Endothelial cell (in vitro differentiated cells): ENCODE measurements at places on chromosomes 5 and 9. TPM values are rescaled to one million over a fixed set of nuclear protein-coding genes. Genes with fewer than 3 reads are reported as not detected.

DNA sequence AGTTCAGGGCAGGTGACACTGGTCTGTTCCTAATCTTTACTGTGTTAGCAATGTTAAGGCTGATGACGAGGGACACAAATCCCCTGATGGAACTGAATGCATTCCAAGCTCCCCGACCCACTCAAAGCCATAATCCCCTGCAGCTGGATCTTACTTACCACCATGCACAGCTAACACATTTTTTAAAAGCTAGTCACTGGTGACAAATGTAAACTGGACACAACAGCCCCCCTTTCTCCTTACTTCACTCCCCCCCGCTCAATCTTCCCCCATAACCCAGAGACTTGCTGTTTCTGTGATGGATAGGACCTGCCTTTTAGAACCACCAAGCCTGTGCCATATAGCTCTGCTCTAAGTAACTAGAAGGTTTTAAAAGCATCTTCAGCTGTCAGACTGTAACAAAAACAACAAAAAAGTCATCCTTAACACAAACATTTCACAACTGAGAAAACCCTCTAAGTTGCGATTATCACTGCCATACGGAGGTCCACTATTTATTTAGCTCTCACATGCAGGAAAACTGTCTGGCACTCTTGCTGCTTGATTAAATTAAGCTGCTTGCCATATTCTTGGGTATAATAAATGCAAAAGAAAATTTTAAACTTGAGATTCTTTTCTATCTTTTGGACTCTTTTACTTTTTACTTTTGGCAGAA is 44.4 kb downstream of the BNC2 start:
- DNase-seq, result no peak

CNTLN gene
- total RNA-seq, result 7.4 TPM

GHR gene
- total RNA-seq, result 0.67 TPM

- DNase-seq, result no peak
These were observed 93.4 kb downstream of the PLPPR1 start for GRCh38 chr9:101121836-101122399.

DNA sequence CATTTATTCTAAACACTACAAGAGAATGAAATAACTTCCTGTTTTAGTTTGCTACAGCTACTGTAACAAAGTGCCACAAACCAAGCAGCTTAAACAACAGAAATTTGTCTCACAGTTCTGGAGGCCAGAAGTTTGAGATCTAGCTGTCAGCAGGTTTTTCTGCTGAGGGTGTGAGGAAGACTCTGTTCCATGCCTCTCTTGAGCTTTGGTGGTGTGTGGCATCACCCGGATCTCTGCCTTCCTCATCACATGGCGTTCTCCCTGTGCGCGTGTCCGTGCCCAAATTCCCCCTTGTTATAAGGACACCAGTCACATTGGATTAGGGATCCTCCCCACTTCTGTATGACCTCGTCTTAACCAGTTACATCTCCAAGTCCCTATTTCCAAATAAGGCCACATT is 97.7 kb downstream of the CFAP95 start:
- no peak for DNase-seq

DNA sequence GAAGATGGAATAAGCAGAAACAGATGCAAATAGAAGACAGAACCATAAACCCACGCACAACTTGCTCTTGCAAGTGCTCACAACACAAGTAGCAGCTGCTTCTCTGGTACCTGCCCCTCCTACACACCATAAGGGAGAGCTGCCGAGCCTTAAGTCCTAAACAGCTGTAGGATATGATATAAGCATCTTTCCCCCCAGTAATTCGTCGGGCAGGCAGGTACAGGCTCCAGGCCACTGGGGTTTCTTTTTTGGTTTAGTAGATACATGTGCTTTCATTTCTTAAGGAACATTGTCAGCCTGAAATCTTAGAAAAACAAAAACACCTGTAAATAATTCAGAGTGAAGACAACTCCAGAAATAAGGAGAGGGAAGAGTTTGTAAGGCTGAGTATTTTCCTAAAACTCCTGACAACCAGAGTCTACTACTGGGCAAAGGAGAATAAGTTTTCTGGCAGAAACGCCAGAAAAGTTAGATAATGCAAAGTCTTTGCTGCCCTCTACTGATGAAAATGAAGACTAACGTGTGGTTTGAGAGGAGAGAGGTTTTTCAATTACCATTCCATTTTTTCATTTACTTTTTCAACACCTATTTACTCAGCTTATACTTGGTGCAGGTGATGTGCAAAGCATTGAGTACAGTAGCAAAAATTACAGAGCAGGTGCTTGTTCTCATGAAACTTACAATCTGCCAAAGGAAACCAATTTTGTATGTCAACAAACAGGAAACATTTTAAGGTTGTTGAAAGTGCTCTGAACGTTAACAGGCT is 20.1 kb upstream of the TCERG1 start:
- no peak for DNase-seq

DNA sequence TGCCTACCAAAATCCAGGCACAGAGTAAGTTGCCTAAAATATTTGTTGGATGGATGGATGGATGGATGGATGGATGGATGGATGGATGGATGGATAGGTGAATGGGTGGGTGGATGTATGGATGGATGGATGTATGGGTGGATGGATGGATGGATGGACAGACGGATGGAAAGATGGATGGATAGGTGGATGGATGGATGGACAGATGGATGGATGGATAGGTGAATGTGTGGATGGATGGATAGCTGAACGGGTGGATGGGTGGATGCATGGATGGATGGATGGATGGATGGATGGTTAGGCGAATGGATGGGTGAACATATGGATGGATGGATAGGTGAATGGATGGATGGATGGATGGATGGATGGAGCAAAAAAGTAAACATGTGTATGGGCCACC is 131.9 kb downstream of the GABBR2 start:
- DNase-seq, result no peak

DNA sequence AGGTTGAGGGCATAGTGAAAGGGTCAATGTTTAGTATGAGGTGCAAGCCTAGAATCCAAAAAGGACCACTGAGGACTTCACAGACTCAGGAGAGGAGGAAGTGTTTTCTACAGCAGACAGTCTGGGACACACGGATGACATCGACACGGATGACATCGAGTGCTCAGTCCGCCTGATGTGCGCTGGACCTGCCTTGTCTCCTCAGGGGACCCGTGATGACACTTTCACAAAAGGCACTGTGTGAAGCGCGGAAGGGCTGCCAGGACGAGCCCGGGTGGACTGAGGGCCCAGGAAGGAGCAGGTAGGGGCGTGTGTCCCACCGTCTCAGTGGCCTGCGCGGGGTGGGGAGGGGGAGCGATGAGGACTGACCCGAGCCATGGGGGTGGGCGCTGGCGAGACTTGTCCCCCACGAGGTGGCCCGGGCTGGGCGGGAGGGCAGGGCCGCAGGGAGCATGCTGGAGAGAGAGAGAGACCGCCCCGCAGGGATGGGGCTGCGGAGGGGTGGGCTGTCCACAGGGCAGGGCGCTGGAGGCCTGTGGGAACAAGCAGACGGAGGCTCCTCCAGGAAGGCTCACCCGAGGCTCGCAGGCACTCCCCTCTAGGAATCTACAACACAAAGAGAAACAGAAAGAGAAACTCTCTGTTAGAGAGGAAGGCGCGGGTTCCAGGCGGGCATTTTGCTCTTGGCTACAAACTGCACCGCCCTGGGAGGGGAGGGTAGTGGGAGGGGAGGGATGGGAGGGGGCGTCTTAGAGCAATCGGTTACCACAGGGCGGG is 54.9 kb downstream of the USP20 start:
- no peak for DNase-seq

BSPRY gene
- total RNA-seq, result 0.15 TPM

- DNase-seq, result no peak
These were observed 316.9 kb downstream of the ADGRV1 start for GRCh38 chr5:90875456-90875855.

TLE4 gene
- 88.4 TPM for total RNA-seq

- no peak for DNase-seq
These were observed 316.4 kb downstream of the ARHGAP26 start for GRCh38 chr5:143086546-143086907.

ZCCHC7 gene
- 12.0 TPM for total RNA-seq

GRCh38 chr9:109912726-109913460 is 132.9 kb downstream of the PALM2AKAP2 start:
- DNase-seq, result no peak

UAP1L1 gene
- total RNA-seq, result 3.2 TPM

GRCh38 chr9:127418037-127418471 is 6.1 kb upstream of the ZNF79 start:
- DNase-seq, result peak; percentile 67

- DNase-seq, result no peak
These were observed 249.5 kb downstream of the ISL1 start for GRCh38 chr5:51632793-51633192.

DNA sequence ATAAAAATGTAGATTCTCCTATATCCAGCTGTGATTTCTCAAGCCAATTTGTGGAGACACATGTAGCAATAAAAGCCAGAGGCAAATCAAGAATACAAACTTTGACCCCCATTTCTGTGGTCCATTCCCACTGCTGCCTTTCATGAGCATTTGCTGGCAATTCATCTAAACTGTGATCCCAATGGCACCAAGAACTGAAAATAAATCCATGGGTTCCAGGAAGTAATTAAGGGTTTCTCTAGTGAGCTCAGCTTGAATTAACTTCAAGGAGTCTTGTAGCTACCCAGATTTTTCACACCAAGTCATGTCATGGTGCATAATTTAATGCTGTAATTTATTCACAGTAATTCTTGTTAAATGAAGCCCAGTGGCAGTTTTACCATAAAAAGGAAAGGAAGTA is 145.0 kb upstream of the SMC2 start:
- no peak for DNase-seq

FAM169A gene
- 21.1 TPM for total RNA-seq

CA9 gene
- 1.5 TPM for total RNA-seq

FAM240B gene
- total RNA-seq, result not detected

LCN1 gene
- not detected for total RNA-seq

DNA sequence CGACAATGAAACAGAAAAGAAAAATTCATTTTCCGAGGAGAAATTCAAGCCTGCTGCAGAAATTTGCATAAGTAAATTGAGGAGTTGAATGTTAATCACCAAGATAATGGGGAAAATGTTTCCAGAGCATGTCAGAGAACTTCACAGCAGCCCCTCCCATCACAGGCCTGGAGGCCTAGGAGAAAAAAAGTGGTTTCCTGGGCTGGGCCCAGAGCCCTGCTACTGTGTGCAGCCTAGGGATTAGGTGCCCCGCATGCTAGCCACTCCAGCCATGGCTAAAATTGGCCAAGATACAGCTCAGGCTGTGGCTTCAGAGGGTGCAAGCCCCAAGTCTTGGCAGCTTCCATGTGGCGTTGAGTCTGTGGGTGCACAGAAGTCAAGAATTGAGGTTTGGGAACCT is 82.7 kb upstream of the EFNA5 start:
- no peak for DNase-seq

GRCh38 chr5:77282337-77283027 is 72.0 kb downstream of the PDE8B start:
- DNase-seq, result no peak

DNA sequence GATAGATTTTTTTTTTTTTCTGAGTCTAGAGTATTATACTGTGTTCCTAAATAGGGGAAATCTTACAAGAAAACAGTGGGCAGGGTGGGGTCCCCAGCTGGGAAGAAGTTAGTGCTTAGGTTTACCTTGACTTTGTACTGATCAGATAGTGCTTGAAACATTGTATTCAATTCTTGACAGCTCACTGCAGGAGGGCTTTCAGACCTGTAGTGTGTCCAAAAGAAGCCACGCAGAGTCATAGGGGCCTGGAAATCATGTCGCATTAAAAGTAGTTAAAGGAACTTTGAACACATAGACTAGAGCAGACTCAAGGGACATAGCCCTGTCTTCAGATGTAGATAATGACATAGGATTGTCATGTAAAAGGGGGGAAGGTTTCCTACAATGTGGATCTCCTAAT is 215.4 kb upstream of the NR4A3 start:
- no peak for DNase-seq

DNA sequence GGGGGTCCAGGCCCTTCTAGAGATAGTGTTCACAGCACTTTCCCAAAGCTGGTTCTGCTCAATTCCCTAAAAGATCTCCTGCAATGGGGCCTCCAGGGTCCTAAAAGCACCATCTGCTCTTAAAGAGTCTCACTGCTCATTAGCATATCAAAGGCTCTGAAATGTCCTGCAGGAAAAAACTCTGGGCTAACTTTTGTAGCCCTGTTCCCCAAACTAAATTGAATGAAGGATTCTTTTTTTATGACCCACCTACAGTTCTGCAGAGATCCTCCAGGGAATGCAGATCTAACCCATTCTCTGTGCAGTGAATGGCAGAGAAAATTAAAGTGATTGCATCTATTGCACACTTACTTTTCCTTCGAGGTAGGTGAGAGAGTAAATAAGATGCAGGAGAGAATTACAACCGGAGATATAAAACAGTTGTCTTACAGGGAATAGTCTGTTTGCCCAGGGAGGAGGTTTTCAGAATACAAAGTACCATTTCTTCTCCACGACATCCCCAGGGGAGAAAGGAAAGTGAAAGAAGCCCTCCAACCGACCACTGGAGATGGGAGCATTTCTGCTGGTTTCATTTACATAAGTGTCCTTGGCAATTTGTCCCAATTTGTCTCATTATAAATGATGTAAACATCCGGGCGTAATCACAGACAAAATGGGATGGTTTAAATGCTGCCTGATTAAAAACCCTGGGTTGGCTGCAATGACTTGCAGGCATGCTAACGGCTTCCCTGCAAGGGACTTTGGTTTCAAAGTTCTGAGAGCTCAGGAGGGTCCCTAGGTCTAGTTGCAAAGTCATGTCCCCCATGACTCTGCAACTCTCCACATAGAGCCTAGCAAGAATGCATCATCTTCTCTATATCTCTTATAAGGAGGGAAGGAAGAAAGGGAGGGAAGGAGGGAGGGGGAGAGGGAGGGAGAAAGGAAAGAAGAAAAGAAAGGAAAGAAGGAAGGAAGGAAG is 114.0 kb downstream of the KCNIP1 start:
- DNase-seq, result no peak

GRCh38 chr9:121631978-121632418 is 19.4 kb upstream of the DAB2IP start:
- no peak for DNase-seq

SRA1 gene
- 17.1 TPM for total RNA-seq

GRCh38 chr5:143707806-143708205 is 104.2 kb upstream of the HMHB1 start:
- no peak for DNase-seq

DNA sequence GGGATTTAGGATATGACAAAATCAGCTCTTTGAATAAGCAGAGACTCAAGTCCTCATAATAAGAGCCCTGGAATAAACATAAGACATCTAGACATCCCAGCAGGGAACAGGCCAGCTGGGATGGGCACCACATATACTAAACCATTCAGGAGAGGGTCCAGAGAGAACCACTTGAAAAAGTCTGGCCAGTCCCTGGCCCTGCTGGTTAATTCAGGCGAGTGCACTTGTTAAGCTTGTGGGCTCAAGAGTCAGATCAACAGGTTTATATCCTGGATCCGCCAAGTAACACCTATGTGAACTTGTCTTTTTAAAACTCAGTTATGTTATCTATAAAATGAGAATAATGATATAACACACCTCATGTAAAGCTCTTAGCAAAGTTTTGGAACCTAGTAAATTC is 63.3 kb downstream of the CAVIN4 start:
- DNase-seq, result no peak

- peak; percentile 15 for DNase-seq
These were observed 637 bp upstream of the SMC5 start for GRCh38 chr9:70257991-70258691.
